DMS 273 treated with DMSO at 0.1 percent for 48 hours (cell line): ENCODE measurements at places on chromosomes 5 and 9.

DNA sequence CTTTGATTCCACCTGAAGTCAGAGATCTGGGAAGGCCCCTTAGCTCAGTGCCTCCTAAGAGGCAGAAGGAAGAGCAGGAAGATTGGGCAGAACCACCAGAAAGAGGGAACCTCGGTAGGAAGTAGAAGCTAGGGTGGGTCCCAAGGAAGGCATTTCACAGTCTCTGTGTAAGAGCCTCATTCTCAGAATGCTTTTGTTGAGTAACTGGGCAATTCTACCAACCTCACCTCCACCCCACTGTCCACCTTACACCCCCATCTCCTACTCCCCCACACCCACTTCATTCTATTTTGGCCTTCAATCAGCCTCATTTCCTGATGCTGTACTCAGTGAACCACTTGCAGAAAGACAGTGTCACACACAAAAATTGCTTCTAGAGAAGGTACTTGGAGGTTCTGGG, 3.5 kb downstream of the HBEGF start:
- no peak for DNase-seq

GRCh38 chr5:83036991-83037575, 40.1 kb downstream of the TMEM167A start:
- no peak for DNase-seq

DNA sequence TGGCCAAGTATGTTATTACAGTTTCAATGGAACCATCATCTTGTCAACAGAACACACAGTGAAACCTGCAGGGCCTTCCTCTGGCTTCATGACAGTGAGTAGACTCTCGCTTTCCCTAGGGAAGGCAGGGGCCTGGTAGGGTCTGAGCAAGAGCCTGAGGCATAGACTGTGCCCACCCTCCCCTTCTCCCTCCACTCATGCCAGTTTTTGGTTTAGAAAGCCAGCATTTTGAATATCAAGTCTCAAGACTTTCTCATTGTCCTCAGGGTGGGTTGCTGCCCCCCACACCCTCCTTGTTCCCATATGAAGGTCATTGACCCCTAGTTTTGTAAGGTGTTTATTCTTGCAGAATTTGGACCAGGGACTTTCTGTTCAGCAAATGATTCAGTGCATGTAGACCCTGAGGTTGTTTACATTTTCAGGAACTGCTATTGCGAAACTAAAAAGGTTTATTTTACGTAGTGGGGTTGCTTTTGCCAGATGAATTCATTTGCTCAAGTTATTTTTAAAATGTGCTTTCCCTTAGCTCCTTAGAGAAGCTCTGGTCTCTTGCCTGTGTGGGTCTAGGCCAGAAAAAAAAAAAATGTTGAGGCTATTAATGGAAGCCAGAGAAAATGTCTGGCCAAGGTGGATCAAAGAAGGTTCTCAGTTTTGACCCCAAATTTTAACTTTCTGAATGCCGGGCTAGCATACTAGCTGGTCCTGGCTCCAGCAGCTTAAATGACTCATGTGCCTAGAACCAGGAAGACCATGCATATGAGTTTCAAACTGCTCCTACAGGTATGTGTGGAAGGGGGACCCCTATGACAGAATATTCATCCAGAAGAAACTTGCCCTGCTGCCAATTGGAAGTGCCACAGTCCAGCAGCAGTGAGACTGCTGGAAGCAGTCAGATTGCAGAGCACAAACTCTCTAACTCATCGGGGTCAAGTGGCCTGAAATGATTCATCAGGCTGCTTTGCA, 10.1 kb upstream of the MOB3B start:
- no peak for DNase-seq

DNA sequence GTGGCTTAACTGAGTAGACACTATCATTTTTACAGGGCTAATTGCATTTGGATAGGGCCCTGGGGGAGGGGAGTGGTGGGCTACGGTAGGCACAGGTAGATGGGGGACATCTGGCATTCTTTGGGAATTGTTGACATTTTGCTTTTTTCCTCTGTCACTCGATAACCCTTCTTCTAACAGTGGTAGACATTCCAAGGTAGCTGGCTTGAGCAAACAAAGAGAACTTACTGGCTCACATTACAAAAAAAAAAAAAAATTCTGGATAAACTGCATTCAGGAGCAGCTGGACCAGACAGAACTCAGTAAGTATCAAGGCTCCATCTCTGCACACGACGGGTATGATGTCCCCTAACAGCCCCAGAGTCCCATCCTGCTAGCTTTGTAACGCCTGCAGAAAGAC, 585.2 kb downstream of the ZNF608 start:
- no peak for DNase-seq

GRCh38 chr5:149886692-149887470, 57.7 kb downstream of the PDE6A start:
- no peak for DNase-seq

DNA sequence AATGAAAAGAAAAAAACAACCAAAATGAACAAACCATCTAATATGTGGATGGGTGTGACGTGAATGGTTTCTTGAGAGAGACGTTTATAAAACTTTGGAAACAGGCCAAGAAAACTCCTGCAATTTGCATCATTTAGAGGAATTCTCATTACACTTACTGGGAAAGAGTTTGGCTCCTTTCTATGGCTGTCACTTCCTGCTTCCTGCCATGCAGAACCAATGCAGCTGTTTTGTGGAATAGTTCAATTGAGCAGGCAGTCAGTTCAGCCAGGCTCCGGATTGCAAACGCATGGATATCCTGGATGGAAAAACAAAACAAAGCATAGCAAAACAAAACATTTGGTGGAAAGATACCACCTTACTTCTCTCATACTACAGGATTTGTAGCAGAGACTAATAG, 36.6 kb downstream of the FAM114A2 start:
- no peak for DNase-seq

GRCh38 chr5:180648658-180649296, 623 bp downstream of the FLT4 start:
- DNase-seq = no peak
